ENCODE measurements at places on chromosomes 7 and 10.

- no peak for DNase-seq
Measured at GRCh38 chr10:106643473-106643872, 521.0 kb downstream of the SORCS1 start.

DNA sequence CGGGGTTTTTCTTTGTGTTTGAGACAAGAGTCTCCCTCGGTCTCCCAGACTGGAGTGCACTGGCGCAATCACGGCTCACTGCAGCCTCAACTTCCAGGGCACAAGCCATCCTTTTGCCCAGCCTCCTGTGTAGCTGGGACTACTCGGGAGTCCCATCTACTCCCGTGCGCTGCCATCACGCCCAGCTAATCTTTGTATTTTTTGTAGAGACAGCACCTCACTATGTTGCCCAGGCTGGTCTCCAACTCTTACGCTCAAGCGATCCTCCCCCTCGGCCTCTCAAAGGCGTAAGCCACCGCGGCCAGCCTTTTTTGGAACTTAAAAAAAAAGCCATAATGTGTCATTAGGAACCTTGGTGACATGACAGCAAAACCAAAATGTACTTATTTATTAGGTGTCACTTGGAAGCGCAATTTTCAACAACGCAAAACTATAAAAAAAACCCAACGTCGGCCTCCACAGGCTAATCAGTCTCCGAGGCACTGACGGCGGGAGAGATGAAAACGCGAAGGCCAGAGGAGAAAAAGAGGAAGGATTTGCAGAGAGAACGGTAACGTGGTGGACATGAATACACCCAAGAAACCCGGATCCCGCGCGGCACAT, 911 bp upstream of the HNRNPH3 start:
- DNase-seq = no peak

- no peak for DNase-seq
Measured at GRCh38 chr7:30116771-30117170, 18.0 kb upstream of the MTURN start.

DNA sequence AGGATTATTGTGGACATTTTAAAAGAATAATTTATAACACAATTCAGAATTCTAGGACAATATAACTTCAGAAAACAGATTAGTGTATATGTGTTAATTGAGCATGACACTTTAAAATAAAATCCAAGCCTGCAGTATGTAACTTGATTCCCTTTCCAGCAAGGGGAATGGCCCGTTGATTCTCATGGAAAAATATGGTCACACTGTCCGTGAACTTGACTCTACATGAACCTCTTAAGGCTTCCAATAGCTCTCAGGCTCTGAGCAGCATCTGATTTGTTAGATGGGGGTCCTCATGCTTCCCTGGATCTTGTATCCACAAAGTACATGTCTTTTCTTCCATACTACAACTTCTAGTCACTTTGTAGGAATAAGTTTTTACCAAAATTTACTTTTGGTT, 85.5 kb upstream of the AKR1E2 start:
- DNase-seq = no peak

DNA sequence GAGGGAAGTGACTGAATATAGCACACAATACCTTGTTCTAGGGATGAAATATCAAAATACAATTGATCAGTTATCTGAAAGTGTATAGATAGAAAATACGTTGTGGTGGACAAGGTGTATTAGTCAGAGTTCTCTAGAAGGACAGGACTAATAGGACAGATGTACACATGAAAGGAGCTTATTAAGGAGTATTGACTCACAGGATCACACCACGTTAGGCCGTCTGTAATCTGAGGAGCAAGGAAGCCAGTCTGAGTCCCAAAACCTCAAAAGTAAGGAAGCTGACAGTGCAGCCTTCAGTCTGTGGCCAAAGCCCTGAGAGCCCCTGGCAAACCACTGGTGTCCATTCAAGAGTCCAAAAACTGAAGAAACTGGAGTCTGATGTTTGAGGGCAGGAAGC, 406.1 kb downstream of the MDFIC start:
- no peak for DNase-seq

- DNase-seq = no peak
Measured at GRCh38 chr7:109873296-109873695, 1217.6 kb upstream of the LRRN3 start.

- DNase-seq = no peak
Measured at GRCh38 chr7:129193892-129194291, 5.5 kb downstream of the SMO start.

- DNase-seq = no peak
Measured at GRCh38 chr7:100102950-100103840, 1.8 kb downstream of the AP4M1 start.

GRCh38 chr10:84589526-84590205, 261.3 kb downstream of the CCSER2 start:
- no peak for DNase-seq

DNA sequence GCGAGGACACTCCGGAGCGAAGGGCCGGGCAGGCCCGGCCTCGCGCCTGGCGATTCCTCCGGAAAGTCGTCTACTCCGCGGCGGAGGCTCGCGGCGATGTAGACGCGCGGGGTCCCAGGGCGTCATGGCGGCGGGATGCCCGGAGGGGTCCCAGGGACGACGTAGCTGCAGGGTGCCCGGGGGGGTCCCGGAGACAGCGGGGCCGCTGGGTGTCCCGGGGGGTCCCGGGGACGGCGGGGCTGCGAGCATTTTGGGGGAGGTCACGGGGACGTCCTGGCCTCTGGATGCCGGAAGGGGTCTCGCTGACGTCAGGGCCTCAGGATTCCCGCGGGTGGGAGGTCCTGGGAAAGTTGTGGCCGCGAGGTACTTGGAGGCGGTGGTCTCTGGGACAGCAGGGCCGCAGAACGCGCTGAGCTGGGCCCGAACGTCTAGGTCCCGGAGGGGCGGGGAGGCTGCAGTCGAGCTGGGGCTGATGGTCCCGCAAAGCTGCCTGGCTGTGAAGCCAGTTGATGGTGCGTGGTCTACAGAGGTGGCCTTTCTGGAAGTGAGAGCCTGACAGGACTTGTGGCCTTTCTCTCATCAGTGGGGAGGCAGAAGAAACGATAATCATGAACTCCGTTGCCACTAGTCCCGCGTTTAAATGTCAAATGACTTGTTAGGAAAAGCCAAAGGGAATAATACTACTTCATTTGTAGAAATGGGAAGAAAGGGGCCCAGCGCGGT, 637 bp downstream of the HSPA14 start:
- no peak for DNase-seq

Data from stimulated activated CD4-positive, alpha-beta T cell treated with anti-CD3 and anti-CD28 coated beads, TNF-alpha, amount 100 ng/mL, for 48 hours (primary cell).